ENCODE measurements at places on chromosomes 12 and 14.

DNA sequence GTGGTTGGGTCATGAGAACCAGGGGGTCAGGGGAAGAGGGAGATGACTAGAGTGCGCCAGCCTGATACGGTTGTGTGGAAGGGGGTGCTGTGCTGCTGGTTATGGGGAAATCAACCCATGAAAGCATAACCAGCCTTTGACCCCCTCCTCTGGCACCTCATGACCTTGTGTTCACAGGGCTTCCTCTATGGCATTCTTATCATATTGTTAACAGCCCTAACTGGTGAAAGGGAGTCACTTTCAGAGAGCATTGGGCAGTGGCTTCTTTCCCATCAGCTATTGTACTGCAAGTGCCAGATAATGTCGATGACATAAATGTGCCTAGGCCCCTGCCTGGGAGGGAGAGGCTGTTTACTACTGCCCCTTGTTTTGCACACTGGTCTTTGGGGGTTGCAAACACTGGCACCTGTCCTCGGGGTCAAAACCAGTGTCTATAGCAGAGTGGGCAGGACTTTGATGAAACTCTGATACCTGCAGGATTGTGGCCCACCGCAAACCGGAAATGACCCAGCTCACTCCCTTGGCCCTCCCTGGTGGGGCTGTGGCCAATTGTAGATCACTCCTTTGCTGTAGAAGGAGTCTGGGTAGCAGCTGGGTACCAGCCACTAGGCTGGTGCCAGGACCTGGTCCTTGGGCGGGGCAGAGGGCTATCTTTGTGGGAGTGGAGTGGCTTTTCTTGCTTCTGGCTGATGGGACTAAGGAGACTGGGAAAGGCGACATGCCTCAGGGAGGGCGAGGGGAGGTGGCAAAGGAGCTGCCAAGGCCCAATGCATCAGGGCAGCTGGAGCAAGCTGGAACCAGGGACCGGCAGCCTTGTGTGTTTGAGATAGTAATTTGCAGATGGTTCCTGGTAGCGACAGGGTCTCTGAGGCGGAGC, 634 bp upstream of the TMEM63C start:
- no peak for DNase-seq

GRCh38 chr14:60561845-60562746, 53.1 kb downstream of the SIX6 start:
- DNase-seq: peak; percentile 82

DNA sequence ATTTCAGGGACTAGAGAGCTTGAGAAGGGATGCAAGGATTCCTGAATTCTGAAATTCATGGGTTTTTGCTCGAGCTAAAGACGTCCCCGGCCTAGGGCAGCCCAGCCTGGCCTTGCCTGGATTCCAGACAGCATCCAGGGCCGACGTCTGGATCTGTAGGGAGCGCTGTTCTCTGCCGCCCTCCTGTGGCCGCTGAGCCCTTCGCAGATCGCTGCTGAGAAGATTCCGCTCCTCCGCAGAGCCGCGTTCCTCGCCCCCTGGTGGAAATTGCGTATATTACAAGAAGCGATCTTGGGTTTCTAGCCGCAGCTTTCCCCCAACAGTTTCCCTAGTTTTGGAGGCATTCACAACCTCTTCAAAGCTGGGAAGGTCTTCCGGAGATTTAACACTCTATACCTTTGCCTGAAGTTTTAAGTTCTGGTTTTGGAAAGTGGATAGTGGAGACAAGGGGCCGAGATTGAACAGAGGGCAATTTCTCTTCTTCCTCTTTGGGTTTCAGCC, 5.1 kb downstream of the CISTR start:
- peak; percentile 94 for DNase-seq

- DNase-seq: no peak
Observed at GRCh38 chr12:115569345-115570068, 708.0 kb downstream of the MED13L start.

- no peak for DNase-seq
Observed at GRCh38 chr14:51323492-51323891, 83.4 kb downstream of the TMX1 start.

DNA sequence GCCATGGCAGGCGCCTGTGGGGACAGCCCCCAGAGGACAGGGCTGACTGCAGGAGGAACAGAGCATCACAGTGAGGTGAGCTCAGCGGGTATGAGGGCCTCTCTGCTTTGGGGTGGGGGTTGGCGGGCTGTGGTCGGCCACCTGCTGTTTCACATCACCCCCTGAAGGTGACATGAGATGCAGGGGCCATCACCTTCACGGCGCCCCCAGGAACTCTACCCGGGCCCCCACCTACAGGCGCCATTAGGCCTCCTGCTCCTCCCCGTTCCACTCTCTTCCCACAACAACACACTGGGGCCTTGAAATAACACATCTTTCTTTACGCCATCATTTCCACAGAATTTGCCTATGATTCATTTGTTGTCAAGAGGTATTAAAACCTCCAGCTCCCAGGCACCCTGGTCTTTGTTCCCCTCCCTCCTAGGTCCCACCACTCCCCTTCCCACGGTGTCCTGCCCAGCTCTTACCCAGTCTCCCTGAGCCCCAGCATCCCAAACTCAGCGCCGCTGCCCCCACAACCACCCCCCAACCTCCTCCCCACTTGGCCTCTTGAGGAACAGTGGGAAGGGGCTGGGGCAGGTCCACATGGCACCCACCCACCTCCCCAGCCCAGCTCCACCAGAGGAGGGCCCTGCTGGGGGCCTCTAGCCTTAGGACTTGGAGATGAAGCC, 12.7 kb upstream of the HDAC7 start:
- DNase-seq: no peak

DNA sequence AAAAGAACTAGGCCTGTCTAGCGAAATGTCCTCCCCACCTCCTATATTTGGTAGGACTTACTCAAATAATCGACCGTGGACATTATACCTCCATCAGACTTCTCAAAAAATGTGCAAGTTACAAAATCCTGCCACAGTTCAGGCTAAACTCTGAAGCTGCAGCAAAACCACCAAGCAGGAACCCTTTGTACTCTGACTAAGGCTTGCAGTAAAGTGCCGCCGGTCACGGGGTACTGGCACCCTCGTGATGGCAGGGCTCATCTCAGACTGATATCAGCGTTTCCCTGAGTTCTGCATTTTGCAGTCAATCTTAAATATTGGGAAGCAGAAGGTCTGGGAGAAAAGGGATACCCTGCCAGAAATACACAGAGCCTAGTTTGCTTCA, 17.1 kb downstream of the SLC11A2 start:
- DNase-seq: no peak

GRCh38 chr14:84098261-84098660, 1431.7 kb upstream of the FLRT2 start:
- DNase-seq: peak; percentile 23

DNA sequence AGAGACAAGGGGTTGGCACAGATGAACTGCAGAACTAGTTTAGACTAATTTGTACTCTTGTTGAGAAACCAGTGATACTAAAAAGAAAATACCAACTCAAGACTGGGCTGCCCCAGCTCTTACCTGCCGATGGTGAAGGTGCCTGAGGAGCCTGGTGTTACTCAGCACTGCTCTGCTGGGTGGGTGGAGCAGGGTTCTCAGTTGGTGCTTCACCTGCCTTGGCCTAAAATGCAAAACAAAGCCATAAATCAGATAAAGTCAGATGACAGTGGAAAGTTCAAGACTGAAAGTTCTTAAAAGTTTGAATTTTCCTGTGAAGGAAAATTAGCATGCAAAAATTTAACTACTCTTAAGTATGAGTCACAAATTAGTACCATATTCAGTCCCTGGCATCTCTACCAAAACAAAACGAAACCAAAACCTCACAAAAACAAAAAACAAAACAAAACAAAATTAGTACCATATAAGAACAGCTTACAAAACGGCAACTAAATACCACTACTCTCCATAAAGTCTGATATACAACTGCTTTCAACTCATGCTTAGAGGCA, 21.9 kb downstream of the YBX3 start:
- no peak for DNase-seq

GRCh38 chr12:12870465-12870864, 20.9 kb upstream of the GPRC5A start:
- DNase-seq: no peak

GRCh38 chr12:110998165-110998564, 77.8 kb upstream of the MYL2 start:
- no peak for DNase-seq

DNA sequence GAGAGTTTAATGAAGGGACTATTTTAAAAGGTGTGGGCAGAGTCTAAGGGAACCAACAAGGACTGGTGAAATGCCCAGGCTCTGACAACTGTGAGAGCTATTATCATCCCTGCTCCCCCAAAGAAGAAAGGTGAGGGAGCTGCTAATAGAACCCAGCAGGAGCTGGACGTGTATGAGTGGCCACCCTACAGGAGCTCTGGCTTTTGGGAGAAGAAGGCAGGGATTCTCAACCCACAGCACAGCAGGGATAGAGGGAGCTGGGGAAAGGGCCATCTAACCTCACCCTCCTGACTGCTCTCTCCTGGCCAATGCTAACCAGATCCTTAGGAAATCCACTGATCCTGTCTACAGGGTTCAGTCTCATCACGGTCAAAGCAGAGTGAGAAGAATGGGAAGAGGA, 57.1 kb downstream of the GRIN2B start:
- DNase-seq: no peak

DNA sequence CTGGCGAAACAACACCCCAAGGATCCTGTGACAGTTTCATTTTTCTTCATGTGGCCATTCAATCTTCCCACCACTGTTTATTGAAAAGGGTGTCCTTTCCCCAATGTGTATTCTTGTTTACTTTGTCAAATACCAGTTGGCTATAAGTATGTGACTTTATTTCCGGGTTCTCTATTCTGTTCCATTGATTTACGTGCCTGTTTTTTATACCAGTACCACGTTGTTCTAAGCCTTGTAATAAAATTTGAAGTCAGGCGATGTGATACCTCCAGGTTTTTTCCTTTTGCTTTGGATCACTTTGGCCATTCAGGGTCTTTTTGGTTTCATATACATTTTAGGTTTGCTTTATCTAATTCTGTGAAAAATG, 9.1 kb upstream of the MGAT4C start:
- DNase-seq: no peak

DNA sequence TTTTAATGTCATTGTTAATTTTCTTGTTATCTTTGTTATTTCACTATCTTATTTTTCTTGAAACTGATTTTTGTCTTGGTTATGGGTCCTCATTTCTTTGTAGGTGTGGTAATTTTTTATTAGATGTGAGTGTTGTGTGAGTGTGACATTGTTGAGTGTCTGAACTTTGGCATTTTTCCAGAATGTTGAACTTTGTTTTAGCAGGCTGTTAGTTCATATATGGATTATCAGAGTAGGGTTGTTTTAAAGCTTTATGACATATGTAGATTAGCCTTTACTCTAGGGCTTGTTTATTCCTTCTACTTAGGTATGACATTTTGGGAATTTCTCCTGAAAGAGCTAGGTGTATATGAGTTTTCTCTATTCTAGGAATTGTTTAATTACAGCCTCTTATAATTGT, 103.9 kb downstream of the ARID2 start:
- no peak for DNase-seq

- DNase-seq: no peak
Observed at GRCh38 chr14:93002851-93003298, 79.9 kb downstream of the CHGA start.

GRCh38 chr12:21129906-21130305, 1.1 kb upstream of the SLCO1B1 start:
- DNase-seq: no peak

GRCh38 chr14:91870001-91870400, 2.7 kb upstream of the TC2N start:
- peak; percentile 52 for DNase-seq

- DNase-seq: no peak
Observed at GRCh38 chr14:20657216-20658211, 16.0 kb upstream of the OR6S1 start.

DNA sequence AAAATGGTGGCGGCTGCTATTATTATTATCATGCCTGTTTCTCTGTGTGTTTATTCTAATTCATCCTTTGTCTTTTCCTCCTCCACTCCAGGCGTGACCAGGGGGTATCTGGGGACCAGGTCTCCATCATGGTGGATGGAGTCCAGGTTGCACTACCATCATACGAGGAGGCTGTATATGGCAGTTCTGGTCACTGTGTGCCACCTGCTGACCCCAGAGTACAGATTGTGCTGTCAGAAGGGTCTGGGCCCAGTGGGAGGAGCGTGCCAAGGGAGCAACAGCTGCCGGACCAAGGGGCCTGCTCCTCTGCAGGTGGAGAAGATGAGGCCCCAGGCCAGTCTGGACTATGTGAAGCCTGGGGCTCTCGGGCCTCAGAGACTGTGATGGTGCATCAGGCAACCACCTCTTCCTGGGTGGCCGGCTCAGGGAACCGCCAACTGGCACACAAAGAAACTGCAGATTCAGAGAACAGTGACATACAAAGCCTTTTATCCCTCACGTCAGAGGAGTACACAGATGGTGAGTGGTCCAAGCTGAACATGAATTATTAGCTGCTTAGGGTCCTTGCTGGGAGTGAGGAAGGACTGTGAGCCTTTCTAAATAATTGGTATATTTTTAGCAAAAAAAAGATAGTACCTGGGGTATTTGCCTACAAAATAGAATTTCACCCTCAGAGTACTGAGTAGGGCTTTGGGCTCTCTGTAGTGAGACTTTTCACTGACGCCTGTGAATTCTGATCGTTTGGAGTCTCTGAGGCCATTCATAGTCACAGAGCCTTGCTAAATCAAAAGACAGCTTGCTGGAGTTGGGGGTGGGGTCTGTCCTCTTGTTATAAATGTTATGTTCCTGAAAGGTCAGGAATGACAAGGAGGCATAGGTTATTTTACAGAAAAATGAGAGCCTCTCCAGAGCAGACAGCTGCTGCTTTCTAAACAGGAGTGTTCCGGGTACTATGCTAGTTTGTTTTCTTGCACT, 58.1 kb upstream of the SRSF5 start:
- peak; percentile 73 for DNase-seq

DNA sequence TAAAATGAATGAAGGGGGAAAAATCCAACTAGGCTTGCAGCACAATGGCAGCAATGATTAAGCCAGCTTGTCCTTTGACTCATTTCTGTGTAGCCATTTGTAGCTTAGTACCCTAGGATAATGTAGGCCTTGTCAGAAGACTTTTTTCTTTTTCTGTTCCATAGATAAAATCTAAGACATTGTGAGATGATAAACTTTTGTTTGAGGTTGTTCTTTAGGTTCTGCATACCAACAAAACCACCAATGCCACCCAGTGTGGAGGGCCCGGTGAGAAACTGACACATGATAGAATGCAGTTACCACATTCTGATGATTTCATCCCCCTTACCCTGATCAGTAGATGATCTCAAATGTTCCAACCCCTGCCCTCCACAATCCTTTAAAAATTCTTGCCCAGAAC, 6.6 kb upstream of the KLRD1 start:
- no peak for DNase-seq

GRCh38 chr12:83920821-83921547, 991.6 kb downstream of the SLC6A15 start:
- no peak for DNase-seq

Data from DMS53 (cell line).